ENCODE measurements at places on chromosomes 2 and 18.

GRCh38 chr2:241310917-241311566 is 4.4 kb downstream of the HDLBP start:
- no peak for DNase-seq

- no peak for DNase-seq
These were observed 22.5 kb downstream of the LPIN1 start for GRCh38 chr2:11768946-11769345.

- no peak for DNase-seq
These were observed 62.6 kb downstream of the BCL11A start for GRCh38 chr2:60490848-60491247.

- DNase-seq = no peak
These were observed 24.8 kb downstream of the MAP3K2 start for GRCh38 chr2:127362971-127363370.

DNA sequence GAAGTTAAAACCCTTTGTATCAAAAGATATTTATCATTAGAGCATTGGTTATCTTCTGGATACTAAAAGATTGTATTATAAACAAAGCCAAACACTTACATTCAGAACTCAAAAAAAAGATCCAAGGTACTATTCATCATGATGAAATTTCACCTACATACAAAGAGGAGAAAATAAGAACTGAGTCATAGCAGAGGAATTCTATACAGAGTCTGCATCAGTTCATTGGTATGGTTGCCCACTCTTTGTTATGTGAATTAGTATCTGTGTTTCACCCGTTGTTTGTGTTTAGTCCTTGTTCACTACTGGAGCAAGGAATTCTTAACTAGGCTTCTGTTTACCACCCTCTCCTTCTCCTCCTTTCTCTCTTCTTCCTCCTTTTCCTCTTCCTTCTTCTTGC is 157.9 kb downstream of the LNPK start:
- no peak for DNase-seq

DNA sequence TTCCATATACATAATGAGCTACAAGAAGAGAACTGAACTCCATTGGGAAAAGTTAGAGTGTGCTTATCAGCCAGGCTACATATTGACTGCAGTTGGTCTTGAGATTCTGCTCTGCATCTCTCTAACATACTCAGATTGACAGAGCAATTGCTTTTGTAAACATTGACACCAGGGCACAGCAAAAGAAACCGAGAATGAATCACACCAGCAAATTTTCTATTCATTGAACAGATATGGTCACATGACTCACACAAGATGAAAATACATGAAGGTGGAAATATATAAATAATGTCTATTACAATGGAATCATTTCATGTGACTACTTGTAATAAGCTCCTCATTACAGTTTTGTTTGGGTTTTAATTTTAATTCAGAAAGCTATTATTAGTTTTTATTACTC is 691.9 kb upstream of the TMEFF2 start:
- no peak for DNase-seq

DNA sequence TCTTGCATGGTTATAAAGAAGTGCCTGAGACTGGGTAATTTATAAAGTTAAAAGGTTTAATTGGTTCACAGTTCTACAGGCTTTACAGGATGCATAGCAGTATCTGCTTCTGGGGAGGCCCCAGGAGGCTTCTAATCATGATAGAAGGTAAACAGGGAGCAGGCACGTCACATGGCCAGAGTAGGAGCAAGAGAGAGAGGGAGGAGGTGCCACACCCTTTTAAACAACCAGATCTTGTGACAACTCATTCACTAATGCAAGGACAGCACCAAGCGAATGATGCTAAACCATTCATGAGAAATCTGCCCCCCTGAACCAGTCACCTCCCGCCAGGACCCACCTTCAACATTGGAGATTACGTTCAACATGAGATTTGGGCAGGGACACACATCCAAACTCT is 141.1 kb downstream of the EN1 start:
- no peak for DNase-seq

- DNase-seq = no peak
These were observed 139.8 kb upstream of the TANK start for GRCh38 chr2:161020437-161020836.

- no peak for DNase-seq
These were observed 60.2 kb downstream of the RMDN2 start for GRCh38 chr2:37985333-37985732.

DNA sequence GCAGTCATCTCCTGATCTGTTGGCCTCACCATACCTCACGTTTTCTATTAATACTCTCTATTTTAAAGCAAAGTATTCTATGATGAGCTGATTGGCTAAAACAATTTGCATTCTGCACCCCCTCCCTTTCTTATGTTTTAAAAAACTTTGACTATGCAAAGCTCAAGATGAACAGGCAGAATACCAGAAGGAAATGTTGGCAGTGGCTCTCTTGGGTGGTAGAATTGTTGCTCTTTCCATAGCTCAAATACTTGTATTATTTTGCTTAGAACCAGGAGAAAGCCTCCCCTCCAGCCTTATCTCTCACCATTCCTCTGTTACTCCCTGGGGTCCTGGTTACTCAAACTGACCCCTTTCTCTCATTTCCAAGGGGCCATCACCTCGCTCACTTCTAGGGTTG is 14.4 kb downstream of the GPR45 start:
- DNase-seq = no peak

- DNase-seq = no peak
These were observed 277.9 kb downstream of the GULP1 start for GRCh38 chr2:188569431-188570165.

All from NK-92 treated with Interleukin-12 subunit alpha and Interleukin-12 subunit beta, amount 100 ng/mL, for 24 hours (cell line).